HT1080 (cell line): ENCODE measurements at places on chromosomes 2 and 18.

DNA sequence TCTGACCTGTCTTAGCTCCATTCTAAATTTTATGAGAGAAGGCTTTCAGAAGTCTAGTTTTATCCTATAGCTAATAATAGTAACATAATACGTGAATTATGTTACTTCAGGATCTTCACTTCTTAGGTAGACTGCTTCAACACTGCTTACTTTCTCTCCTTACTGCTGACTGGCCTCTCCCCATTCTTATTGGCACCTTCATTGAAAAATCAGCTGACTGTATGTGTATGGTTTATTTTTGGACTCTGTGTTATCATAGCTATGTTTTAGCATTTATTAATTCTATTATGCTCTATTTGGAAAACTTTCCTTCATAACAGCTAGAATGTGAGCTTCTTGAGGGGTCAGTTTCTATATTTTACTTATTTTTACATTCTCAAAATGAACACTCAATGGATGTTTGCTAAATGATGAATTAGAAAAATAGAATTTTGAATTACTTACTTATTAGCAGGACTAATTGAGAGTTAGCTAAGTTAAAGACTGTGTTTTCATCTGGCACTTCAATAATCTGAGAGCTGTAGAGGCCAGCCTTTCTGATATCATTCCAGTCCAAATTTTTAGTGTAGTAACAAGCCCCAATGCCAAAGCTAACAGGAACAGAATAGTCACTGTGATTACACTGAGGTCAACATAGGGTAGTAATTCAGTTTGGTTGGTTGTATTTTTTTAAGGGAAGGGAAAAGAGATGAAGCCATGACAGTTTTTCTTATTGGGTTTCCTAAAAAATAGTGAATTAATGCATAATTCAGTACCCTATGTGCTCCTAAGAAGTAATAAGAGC lies 92.3 kb downstream of the TTC27 start:
- no peak for DNase-seq

GRCh38 chr18:10482985-10483949 lies 28.8 kb downstream of the APCDD1 start:
- no peak for DNase-seq

GRCh38 chr2:222903234-222904220 lies 42.7 kb downstream of the ACSL3 start:
- peak; percentile 44 for DNase-seq

DNA sequence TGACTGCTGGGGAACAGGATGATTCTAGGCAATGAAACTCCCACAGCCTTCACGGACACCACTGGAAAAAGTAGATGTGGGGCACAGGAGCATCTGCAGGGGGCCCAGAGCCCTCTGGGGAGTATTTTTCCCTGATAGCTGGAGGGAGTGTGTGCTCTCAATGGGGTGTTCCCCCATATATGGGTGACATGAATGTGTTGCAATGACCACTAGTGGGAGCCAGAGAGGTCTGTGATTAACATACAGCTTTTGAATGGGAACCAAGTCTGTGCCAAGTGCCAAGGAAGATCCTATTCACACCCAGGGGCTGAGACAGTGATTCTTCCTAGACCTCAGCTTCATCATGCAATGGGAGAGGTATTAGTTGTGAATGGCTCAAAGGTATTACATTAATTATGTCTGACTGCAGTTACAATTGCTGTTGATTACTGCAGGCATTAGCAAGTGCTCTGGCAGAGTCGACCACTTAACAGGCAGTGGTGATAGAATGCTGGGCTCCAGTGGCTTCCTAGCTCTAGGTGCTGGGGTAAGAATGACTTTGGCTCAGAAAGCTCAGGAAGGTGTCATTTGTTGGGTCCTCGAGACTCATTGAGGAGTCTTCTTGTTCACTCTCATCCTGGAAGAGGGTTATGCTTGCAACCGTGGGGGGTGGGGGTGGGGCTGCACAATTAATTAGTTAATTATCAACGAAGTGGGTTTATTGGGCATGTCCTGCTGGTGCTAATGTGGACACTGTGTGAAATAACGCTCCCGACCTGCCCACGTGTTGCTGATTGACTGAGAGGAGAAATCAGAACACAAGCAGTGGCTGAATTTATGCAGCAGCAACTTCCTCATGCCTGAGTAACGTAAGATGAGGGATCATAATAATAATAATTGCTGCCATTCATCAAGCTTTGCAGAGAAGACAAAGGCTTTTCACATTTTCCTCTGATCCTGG lies 194.1 kb downstream of the CLIP4 start:
- DNase-seq = peak; percentile 45

- no peak for DNase-seq
Observed at GRCh38 chr18:37532917-37533316, 32.7 kb downstream of the CELF4 start.

DNA sequence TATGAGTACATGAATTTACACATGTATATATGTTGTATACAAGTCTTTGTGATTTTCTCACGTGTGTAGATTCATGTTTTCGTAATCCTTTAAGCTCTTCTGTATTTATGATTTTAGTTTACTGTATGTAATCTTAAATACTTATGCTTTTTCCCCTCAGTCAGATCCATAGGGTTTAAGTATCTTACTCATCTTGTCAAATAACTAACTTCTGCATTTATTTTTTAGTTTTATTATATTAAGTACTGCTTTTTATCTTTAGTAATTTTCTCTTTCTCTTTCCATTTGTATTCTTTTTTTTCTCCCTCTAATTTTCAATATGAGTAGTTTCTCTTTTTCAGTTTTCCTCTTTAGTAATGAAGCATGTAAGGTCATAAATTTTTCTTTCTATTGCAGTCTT lies 179.4 kb downstream of the LCLAT1 start:
- DNase-seq = no peak

- DNase-seq = no peak
Observed at GRCh38 chr2:134657650-134658250, 61.0 kb downstream of the TMEM163 start.

DNA sequence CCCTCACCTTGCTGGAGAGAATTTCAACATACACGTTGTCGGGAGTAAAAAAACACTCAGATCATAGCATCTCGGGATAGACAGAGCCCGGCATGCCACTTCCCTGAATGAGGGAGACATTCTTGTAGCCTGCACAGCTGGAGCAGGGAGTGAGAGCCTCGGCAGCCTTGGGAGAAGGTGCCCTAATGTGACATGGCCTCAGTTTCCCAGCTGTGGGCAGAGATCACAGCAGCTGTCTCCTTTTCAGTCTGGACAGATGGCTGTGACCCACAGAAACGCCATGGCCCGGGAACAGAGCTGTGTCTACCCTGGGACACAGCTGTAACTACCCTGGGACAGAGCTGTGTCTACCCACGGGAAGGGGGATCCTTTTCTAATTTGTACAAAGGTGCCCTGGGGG lies 55.9 kb downstream of the HS1BP3 start:
- DNase-seq = no peak

GRCh38 chr2:151765760-151766410 lies 31.6 kb upstream of the NEB start:
- no peak for DNase-seq

DNA sequence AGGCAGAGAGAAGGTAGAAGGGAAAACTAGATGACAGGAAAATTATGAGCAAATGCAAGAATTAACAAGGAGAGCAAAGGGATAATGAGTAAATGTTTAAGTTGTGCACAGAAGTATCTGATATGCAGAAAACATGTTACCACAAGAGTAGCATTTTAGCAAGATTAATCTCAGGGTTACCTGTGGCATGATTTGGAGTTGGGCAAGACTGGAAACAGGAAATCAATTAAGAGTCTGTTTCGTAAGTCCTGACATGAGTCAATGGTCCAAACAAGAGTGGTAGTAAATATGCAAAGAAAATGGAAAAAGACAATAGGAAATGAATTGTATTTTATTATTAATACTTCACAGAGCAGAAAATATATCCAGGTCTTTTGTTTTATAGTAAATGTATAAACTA lies 17.3 kb upstream of the MTX2 start:
- DNase-seq = peak; percentile 8

GRCh38 chr2:225076125-225076524 lies 33.9 kb upstream of the DOCK10 start:
- DNase-seq = no peak

DNA sequence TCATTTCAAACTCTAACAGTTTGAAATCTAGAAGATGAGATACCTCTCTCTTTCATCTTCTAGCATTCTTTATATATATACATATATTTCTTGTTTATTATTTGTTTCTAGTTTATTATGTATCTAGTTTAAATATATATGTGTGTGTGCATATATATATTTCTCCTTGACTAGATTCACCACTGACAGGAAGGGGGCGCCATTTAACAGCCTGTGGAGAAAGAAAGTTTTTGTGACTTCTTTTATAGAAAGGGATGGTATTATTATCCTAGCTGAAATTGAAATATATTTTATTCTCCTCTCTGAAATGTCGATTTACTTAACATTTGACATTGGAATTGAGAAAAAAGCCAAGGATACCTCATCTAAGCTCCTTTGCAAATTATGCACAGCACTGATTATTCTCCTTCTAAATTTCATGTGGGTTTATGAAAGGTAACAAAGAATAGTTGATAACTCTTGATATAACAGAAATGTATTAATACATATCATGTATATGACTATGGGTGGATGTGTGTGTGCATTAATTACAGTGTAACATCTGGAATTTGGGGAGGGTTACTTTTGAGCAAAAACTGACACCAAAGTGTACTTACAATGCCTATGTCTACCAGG lies 160.7 kb upstream of the NT5C1B start:
- DNase-seq = peak; percentile 38

- DNase-seq = no peak
Observed at GRCh38 chr18:56083523-56084287, 495.7 kb upstream of the TCF4 start.

DNA sequence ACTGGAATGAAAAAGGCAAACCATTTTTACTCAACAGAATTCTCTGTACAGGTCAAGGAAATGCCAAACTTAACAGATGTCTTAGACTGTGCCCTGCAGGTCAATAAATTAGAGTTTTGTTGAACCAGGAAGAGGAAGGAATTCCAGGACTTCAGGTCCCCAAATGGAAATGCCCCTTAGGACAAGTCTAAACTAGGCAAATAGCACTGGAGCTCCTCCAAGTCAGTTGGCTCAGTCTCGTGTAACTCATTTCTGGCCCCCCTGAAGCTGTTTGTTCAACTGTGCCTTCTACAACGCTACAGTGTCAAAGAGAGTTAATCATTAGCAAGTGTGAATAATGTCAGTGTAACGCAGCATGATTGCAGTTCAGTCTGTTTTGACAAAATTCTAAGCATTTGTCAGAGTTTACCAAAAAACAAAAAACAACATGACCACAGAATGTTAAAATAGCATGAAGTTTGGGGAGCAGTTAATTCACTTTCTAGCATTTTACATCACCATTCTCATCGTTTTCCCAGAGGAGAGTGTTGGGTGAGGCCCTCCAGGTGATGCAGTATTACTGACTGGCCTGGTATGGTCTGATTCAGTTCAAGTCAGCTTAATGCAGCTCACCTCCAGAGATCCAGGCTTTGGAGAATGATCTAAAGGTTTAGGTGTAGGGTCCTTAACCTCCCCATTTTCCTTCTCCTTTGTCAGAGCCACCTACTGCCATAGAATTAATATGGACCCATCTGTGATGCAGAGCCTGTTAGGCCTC lies 108.1 kb downstream of the AQP4 start:
- no peak for DNase-seq

- no peak for DNase-seq
Observed at GRCh38 chr2:84861539-84861938, 19.3 kb downstream of the TRABD2A start.

DNA sequence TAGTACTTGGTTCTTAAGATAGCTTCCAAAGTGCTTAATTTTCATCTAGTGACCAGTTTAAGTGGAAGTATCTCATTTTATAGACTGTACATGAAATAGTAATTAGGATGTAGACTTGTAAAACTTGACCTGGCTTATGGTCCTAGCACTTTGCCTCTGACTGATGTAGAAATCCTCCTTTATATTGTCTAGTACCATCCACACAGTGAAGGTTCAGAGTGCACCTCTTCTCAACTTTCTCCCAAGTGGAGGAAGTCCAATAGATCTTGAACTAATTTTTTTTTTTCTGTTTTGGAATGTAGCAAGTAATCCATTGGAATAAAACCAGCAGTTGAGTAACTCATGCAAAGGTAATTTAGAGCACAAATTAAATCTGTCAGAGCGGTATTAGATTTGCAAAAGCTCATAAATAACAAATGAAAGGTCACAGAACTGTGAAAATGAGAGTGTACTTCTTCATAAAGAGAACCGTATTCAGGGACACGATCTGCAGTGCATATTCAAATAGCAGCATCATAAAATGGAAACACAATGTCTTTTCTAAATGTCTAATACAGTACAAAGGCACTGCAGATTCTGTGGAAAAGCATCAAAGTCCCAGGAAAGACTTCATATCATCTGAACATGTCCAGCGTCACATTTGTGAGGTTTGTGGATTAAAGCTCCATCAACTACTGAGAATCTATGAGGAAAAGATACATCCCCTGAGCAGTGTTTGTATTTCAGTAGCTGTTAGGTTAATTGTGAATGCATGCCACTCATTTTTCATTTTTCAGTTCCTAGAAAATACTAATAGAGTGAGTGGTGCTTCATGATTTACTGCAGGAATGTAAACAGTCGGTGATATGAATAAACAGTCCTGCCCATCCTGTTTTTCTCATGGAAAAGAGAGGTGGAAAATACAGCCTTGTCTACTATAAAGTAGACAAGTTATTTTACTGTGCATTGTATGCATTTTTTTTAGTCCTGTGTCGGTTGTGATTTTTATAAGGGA lies 100.7 kb downstream of the LYPD6 start:
- no peak for DNase-seq

DNA sequence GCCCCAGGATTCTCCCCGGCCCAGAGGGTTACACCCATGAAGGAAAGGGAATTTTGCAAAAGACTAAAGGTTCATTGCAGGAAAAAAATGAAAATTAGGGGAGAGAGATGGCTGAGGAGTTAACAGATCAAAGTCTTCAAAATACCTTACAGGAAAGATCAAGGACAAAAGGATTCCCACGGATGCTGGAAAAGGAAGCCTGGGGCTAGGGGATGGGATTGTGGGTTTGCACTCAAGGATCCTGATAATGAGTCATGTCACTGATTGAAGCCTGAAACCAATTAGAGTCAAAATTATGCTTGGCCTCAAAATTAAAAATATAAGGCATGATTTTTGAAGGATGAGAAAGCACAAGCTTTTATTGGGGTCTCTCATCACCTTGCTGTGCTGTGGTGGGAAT lies 32.6 kb upstream of the COPS8 start:
- DNase-seq = no peak

GRCh38 chr2:151240433-151240832 lies 21.2 kb downstream of the RBM43 start:
- DNase-seq = no peak

DNA sequence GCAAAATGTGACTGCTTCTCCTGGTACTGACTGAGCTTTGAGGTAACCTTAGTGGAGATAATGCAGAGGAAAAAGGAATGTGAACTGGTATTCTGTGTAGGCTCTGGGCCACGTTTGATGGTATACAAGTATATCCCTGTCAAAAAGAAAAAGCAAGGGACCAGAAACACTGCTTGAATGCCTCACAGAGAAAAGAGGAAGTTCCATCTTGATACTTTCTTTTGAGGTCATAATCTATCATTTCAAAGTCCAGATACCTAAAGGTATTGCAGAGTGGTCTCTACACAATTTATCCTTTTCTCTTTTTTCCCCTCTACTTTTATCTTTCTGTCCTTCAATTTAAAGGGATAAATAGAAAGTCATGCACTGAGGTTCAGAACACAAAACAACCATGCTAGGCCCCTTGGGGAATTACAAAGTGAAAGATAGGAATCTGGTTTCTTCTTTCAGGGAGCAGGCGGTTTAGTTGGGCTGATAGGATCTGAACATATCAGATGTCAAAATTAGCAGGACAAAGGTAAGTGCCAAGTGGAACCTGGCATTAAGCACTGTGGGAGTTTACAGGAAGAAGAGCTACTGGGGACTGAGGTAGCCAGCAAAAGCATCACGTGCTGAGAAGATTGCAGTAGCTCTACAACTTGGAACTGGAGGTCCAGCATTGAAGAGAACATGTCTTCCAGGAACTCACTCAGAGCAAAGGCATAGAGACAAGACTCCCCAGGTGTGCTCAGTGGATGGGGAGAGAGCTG lies 121.2 kb downstream of the LYPD6 start:
- DNase-seq = no peak
